ENCODE measurements at places on chromosomes 1 and 21.

- no peak for DNase-seq
Measured at GRCh38 chr1:33396188-33397124, 34.4 kb downstream of the PHC2 start.

DNA sequence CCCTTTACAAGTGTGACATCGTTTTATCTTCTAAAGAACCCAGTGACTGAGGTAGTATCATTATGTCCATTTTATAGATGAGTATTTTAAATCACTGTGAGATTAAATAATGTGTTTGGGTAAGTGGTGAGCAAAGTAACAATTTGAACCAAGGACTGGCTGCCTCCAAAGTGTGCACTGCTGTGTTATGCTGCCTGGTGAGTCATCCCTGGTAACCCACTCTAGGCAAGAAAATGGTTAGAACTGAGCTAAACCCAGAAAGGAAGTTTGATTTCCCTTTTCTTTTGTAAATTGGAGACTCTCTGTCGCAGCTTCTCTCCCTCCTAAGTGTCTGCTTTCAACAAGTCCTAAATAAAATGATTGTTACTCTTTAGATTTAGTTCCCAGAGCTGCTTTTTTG lies 342.8 kb upstream of the KAZN start:
- no peak for DNase-seq

DNA sequence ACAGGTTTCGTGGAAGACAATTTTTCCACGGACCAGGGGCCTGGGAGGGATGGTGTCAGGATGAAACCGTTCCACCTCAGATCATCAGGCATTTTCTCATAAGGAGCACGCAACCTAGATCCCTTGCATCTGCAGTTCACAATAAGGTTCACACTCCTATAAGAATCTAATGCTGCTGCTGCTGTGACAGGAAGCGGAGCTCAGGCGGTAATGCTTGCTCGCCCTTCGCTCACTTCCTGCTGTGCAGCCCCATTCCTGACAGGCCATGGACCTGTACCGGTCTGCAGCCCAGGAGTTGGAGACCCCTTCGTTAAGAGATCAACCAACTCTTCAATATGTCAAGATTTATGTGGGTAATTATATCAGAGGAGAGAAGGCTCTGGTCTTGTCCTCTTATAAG lies 3.3 kb upstream of the DHX9 start:
- DNase-seq: no peak

DNA sequence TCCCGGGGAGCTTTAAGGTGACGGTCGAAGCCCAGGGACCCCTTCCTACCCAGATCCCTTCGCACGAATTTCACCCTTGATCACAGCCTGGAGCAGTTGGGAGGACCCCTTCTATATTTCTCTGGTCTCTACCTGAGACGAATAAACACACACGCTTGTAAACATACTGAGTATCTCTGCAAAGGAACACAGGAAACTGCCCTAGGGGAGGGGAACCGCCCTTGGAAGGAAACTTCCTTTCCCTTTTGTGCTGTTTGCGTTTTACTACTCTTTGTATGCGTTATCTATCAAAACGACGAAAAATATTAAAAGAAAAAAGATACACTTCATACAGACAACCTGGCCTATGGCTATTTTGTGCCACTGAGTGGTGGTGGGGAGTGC lies 750 bp downstream of the NECAP2 start:
- no peak for DNase-seq

DNA sequence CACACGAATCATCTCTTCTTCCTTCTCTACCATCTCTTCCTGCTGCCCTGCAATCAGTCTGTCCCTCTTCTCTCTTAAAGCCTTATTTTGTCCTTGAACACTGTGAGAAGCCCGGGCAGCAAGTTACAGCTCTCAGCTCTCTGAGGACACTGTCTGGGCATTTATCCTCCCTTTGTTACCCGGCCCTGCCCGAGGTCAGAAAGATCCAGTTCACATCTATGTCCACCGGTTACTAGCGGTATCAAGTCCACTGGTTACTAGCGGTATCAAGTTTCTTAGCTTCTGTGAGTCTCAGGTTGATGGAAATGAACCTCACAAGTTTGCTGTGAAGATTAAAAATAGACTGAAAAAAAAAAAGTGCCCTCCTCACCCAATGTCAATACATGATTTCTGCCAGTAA lies 18.8 kb downstream of the IFNLR1 start:
- DNase-seq: no peak

DNA sequence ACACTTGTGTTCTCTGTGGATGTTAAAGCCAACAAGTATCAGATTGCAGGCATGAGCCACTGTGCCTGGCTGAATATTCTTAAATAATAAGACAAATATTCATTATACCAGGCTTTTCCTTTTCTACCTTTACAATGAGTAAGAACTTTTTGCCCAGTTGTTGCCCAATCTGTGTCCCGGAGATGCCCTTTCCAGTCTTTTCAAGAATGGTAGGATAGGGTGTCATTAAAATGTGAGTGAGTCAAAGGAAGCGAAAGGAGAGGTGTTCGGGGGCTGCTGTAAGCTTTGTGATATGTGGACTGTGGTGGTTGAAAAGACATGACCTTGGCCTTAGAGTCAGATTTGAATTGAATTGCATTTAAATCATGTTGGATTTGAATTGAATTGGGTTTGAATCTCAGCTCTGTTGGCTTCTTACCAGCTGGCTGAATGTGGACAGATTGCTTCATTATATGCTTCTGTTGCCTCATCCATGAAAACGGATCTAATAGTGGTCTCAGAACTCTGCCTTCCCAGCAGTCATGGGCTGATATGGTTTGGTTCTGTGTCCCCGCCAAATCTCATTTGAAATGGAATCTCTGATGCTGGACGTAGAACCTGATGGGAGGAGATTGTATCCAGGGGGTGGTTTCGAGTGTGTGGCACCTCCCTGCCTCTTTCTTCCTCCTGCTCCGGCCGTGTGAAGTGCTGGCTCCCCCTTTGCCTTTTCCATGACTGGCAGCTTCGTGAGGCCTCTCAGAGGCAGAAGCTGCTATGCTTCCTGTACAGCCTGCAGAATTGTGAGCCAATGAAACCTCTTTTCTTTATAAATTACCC lies 22.7 kb upstream of the AADACL3 start:
- DNase-seq: no peak

GRCh38 chr1:209869291-209870149 lies 41.7 kb downstream of the UTP25 start:
- no peak for DNase-seq

DNA sequence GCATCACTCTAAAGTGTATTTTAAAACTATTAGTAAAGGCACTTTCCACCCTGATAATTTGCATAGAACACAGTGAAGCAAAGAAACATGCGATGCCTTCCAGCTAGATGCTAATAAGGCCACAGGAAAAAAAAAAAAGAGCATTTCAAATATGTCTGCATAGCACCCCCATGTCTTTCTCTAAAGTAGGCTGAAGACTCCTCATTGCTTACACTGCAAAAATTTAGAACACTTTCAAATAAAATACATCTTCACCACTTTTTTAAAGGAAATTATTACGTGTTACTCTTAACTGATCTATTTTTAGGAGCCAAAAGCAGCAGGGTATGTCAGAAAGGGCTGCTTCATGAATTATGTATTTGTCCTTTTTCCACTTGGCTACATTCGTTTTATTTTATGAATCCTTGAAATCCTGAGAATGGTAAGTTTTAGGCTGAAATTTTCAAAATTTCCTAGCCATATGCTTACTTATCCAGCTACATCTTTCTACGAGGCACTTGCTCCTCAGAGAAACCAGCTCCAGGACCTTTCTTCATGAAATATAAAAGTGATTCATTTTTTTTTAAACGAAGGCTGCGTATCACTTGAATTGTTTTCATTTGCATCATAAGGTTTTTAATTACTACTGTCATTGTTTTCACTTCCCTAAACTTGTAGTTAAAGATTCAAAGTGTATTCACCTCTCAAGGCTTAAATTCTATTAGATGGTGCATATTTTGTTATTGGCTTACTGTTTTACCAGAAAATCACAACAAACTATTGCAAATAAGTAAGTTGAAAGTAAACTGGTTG lies 513.0 kb downstream of the PTPRC start:
- no peak for DNase-seq
